Cortex of kidney (tissue), 1 donor: ENCODE measurements at places on chromosomes 2 and 18.

GRCh38 chr18:76451396-76452331 lies 43.4 kb downstream of the ZNF516 start:
- DNase-seq = no peak

DNA sequence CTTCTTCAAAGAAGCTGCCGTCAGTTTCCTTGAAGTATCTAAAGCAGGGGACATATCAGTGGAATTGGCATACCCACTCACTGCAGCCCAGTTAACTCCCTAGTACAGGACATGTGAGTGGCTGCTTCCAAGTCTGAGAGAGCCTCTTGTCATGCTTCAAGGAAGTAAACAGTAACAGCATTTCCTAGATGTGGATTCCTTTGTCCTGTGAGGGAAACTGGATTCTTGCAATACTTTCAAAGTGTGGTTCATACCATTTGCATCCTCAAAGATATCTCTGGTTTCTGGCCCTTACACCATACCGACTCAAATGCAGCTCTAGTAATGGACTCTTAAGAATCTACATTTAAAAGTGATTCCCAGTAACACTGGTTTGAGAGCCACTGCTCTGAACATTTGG lies 87.2 kb downstream of the ESCO1 start:
- no peak for DNase-seq

GRCh38 chr2:165871025-165871424 lies 77.0 kb upstream of the GALNT3 start:
- DNase-seq = no peak

GRCh38 chr2:219916726-219917440 lies 289.5 kb downstream of the SLC4A3 start:
- no peak for DNase-seq

DNA sequence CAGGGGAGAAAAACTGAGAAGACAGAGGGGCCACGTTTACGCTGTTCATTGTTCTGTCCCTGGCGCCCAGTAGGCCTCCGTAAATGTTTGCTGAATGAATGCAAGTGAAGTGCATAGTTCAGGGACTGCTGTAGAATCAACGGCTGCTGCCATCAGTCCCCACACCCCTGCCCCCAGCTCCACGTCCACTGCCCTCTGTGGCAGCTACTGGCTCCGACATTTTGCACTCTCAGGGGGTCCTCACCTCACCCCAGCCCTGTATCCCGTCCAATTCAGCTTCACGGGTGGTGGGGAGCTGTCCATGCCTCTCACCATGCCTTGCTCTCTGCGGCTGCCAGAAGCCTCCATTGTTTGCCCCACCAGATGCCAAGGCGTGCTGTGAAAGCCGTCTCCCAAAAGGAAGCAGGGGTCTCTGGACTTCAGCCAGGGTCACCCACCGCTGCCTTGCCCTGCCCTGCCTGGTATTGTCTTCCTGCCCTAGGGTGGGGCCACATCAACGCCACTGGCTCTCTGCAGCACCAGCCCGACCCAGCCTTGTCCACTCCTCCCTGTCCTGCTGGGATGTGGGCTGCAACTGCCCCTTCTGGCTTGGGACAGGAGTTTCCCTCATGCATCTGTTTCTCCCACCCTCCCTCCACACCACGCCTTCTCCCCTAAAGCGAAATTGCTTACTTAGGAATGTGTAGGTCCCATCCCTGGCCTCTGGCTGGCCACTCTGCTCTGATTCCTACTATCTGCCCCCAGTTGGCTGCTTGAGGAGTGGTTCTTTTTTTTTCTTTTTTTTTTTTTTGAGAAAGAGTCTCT lies 86.0 kb downstream of the RHOB start:
- no peak for DNase-seq

GRCh38 chr2:173983391-173983871 lies 18.3 kb upstream of the SP3 start:
- DNase-seq = no peak

DNA sequence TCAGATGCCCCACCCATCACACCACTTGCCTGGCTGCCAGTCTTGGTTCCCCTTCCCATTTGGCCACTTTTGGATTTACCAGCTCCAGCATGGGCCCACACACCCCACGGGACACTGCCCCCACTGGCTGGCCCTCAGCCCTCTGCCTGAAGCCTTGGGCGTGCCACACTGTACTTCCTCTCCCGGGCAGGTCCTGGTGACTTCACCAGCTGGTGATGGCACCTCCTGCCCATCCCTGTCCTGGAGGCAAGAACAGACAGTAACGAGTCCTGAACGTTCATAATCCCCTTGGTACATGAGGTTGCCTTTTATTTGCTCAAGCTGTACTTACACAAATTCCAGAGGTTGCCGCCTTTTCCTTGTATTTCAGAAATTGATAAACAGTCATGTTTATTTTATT lies 81.1 kb downstream of the TMEM17 start:
- DNase-seq = no peak

GRCh38 chr18:23890589-23890988 lies 124.0 kb upstream of the TTC39C start:
- no peak for DNase-seq

GRCh38 chr2:237164474-237165042 lies 78.9 kb downstream of the COPS8 start:
- no peak for DNase-seq

DNA sequence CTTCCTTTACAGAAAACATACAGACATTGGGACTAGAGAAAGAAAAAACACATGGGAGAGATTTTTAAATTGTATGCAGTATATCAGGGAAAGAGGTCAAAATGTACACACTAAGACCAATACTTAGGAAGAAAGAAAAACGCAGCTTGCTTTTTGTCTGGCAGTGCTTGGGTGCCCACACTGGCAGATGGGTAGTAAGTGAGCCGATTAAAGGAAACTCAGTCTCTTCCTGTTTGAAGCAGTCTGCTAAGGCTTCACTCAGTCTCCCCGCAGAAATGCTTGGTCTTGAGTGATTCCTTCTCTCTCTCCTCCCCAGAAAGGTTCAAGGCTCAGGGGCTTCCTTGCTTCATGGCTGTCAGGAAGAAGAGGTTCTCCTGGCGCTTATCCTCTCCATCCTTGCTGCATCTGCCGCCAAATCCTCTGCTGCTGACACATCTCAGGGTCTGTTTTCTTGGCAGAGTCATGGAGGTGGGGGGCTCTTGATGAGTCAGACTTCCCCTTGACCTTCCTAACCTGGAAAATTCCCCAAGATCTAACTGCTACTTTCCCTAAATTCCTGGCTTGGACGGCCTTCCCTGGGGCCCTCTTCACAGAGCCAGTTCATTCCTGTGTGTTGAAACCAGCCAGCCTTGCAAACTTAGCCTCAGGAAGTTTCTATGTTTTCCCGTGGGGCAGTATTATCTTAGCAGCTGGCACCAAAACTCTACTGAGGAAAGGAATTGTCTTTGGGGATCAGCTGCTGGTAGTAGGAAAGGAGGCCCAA lies 10.5 kb upstream of the TMSB10 start:
- DNase-seq = no peak

- no peak for DNase-seq
Measured at GRCh38 chr2:160505256-160505655, 11.6 kb upstream of the RBMS1 start.

DNA sequence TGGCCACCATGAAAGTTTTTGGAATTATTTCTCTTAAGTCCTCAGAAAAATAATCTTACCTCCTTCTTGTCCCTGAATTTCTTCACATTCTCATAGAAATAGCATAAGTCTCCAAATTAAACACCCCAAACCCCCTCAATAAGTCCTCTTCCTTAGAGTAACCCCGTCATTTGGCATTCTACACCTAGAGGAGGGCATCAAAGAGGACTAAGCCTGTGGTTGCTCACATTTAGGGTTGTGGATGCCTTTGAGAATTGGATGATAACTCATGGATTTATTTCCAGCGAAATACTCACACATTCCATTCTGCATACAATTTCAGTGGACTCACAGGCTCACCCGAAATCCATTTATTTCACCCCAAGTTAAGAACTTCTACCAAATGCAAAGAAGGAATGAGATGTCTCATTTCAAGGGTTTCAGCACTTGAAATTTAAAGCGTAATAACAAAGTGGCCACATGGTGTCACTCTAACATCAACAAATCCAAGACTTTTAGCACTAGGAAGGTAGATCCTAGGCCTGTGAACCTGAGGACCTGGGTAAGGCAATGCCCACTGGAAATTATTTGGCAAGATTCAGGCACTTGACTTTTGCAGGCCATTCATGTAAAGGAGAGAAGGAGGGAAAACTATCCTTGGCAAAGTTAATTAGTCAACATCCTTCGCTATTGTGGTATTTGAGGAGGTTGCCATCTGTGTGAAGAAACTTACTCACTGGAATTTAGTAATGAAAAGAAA lies 24.6 kb downstream of the DYTN start:
- DNase-seq = no peak

- no peak for DNase-seq
Measured at GRCh38 chr2:231932985-231933915, 7.1 kb upstream of the NPPC start.

DNA sequence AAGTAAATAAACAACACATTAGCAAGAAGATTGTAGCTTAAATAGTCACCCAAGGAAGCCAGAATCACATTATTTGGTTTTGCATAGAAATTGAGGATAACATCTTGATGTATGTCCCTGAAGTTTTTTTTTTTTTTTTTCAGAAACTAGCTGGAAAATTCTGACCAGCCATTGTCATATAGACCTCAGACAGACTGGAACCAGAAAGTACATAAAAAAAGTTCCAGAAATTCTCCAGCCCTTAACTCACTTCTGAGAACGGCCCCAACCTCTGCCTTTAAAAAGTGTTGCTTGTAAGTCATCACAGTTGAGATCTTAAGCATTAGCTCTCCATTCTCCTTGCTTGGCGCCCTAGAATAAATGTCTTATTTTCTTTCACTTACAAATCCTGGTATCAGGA lies 350.5 kb downstream of the CCDC85A start:
- no peak for DNase-seq

DNA sequence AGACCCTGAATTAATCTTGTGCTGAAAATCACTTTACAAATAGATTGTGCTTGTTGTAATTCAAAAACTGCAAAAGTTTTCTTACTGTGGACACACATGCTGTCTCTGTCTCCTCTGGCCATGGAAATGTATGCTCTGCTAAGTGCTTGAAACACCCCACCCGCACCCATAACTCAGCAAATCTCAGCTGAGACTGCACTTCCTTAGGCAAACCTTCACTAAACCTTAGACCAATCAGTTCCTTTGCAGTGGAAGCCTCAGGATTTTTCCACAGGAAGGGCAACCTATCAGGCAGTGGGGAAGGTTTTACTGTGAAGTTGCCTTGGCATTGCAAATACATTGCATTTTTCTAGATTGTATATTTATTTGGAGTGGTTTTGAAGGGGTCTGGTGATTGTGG lies 62.2 kb upstream of the PLA2R1 start:
- no peak for DNase-seq

GRCh38 chr18:36364911-36365624 lies 67.6 kb downstream of the FHOD3 start:
- no peak for DNase-seq

- DNase-seq = no peak
Measured at GRCh38 chr18:73790587-73790986, 357.0 kb downstream of the FBXO15 start.

GRCh38 chr18:61973273-61974115 lies 80.7 kb upstream of the RNF152 start:
- no peak for DNase-seq

- DNase-seq = no peak
Measured at GRCh38 chr2:144181001-144181400, 338.9 kb downstream of the ZEB2 start.

GRCh38 chr2:238358769-238359168 lies 38.5 kb downstream of the TRAF3IP1 start:
- DNase-seq = no peak

- DNase-seq = no peak
Measured at GRCh38 chr2:175677880-175678279, 324.2 kb downstream of the LNPK start.

- DNase-seq = no peak
Measured at GRCh38 chr2:8059255-8059654, 622.6 kb upstream of the ID2 start.

DNA sequence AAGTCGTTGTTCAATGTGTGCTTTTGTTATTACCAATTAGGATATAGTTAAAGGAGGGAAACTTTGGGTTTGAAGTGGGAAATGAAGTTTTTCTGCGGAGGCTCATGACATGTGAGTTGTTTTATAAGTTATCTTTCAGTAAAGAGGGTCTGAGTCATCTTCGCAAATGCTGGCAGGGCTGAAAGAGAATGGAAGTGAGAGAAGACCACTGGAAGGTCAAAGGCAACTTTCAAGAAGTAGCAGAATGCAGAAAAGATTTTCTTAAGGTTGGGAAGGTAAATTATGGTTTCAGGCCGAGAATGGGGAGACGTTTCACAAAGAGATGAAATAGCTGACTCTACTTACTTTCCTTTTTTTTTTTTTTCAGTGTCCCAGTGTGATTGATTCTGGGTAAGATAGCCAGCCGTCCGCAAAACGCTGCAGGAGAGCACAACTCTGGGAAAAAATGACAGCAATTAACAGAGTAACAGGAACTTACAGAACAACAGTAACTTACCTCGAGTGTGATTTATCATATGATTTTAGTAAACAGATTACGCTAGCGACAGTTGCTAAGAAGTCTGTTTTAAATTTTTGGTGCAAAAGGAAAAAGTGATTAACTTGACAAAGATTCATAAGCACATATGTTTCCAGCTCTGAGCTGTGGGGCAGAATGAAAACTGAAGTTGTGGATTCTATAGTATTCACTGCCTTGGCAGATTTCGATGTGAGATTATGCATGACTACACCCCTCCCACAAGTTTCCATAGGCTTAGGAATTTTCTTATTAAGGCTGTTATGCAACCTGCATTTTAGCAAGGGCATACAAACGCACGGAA lies 46.8 kb upstream of the ACTR3 start:
- DNase-seq = no peak

DNA sequence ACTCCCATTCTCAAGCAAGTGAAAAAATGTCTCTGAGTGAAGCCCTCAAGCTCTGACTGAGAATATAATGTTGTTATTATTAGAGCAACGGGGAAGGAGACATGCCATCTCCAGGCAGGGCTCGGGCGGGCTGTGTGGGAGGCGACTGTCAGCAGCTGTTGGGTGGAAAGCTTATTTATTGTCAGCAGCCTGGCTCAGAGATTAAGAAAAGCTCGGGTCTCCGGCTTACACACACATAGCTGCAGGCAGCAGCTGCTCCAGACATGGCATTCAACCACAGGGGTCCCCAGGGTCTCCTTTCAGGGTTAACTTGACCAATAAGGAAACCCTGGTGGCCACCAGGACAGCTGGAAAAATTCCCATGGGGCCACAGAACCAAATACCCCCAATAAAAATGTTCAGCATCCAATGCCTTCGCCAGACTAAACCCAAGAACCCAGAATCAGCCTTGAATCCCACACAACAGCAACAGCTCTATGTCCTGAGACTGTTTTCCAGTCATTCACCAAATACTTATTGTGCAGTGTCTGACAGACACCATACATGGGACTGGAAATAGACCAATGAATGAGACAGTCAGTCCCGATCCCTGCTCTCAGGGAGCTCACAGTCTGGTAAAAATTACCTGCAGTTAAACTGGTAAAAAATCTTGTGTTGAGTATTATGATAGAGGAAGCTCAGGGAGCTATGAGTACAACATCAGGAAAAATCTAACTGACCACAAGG lies 70.5 kb upstream of the RTN4 start:
- DNase-seq = no peak

DNA sequence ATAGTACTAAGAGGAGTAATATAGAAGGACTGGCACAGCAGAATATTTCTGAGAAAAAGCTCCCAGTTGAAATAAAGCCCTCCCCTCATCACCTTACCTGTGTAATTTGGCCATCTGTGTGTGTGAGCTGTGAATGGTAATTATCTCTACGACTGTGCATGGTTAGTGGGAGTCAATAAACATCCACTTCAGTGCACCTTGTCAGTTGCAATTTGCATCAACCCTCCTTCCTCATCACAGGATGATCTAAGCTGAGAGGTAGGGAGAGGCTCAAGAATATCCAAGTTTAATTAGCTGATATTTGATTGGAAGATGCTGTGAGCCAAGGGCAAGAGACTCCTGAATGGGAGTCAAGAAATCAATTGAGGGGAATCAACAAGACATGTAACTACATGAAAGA lies 694.9 kb upstream of the KLHL29 start:
- no peak for DNase-seq
